ENCODE measurements at places on chromosomes 12 and 14.

- no peak for DNase-seq
These were observed 31.0 kb downstream of the DRAM1 start for GRCh38 chr12:101908395-101908794.

GRCh38 chr12:55966408-55967281 lies at the start of gene CDK2:
TSS of gene CDK2 (plus strand) at chr12:55966830. CDS start at chr12:55967009, 179 bp downstream.
- DNase-seq: no peak

DNA sequence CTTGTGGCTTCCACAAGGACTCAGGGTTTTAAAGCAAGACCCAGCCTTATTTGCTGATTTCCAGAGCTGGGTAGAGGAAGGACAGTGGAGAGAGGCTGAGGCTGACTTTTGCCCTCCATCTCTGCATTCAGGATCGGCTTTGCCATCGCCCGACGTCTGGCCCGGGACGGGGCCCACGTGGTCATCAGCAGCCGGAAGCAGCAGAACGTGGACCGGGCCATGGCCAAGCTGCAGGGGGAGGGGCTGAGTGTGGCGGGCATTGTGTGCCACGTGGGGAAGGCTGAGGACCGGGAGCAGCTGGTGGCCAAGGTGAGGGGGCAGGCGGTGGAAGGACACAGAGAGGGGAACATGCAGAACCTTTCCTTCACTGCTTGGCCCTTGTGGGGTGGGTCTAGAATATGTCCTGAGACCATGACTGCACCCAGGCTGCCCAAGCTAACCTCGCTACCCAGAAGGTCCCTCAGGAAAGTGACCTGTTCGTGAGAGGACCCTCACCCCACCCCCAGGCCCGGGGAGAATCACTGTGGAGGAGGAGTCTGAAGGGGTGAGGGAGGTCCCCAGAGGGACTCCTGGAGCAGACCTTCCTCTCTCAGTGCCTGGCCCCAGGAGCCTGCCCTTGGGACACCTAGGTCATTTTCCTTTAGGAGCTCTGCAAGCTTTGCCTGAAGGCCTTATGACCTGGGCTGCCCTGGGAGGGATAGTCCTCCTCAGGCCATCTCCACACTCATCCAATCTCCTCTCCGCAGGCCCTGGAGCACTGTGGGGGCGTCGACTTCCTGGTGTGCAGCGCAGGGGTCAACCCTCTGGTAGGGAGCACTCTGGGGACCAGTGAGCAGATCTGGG lies 3.1 kb downstream of the DHRS2 start:
- DNase-seq: no peak

DNA sequence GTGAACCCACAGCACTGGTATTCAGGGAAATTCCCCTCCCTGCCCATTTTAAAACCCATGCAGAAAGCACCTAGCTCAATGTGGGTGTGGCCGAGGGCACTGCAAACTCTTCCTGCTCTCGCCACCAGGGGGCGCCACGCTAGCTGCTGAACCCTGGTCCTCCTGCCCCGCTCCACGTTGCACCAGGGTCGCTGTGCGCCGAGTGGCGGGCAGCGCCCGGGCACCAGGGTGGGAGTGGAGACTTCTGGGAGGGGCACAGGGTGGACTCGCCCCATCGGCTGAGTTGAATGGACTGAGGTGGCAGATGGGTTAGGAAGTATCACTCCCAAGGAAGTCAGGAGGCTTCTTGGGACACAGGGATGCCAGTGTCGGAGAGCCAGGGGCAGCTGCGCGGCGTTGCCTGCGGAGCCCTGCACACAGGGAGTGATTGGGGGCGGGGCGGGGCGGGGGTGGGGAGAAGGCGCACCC lies 48.1 kb upstream of the BCL11B start:
- DNase-seq: no peak

GRCh38 chr12:2215709-2216560 lies 163.1 kb downstream of the CACNA1C start:
- DNase-seq: no peak

DNA sequence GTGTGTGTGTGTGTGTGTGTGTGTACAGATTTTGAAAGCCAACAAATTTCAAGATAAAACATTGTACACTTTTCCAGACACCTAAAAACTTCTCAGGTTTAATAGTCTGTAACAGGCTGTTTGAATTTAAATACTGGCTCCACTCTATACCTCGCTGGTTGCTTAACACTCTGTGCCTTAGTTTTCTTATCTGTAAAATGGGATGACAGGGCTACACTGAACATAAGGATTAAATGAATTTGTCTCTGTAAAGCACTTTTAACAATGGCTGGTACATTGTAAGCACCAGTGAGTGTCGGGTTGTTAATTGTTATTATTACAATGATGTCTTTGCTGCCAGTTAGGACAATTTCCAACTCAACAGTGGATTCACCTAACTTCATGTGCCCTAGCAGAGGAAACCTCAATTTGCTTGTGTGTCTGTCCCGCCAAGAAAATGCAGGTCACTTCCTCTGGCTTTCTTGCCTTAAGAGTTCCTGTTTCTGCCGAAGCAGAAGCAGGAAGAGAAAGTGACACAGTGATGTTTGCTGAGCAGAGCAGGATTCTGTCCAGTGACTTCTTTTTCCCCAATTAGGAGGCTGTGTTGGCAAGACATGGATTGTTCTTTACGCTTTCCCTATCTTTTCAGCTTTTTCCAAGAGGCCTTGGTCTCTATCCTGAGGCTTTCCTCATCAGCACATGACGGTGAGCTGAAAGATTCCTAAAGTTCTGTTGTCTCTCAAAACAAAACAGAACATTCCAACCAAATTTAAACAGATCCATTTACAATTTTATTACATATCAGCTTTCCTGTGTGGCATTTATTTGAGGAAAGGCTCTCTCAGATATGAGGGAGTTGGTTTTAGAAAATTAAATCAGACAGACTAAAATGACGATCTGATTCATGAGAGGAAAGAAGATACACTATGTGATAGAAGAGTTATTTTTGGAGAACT lies 154.1 kb upstream of the ATP2B1 start:
- DNase-seq: no peak

DNA sequence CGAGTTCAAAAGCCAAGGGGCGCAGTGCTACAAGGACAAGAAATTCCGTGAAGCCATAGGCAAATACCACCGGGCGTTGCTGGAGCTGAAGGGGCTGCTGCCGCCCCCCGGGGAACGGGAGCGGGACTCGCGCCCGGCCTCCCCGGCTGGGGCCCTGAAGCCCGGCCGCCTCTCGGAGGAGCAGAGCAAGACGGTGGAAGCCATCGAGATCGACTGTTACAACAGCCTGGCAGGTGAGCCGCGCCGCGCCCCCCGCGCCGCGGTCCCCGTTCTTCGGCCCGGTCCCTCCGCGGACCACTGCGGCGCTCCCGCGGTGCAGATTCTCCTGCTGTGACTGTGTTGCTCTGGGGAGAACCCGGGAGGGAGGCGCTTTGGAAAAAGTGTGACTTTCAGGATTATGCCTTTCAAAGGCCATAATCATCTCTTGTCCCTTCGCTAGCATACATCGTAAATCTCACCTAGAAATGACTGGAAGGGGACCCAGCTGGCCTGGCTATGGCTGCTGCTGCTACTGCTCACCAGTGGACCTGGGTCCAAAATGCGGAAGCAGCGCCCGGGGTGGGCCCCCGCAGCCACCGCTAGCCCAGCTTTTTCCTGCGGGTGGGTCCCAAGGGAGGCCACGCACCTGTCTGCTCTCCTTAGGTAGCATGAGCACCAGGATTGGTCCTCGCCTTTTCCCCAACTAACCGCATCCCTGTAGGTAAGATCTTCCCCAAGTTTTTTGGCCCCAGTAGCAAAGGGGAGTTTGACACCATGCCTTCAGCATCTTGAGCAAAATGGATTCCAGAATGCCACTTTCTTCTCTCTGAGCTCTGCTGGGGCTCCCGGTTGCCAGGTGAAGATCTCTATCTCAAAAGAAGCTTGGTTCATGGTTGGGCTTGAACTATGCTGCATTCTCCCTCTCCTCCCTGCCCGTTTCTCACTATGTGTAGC lies 853 bp downstream of the TTC9 start:
- DNase-seq: no peak

DNA sequence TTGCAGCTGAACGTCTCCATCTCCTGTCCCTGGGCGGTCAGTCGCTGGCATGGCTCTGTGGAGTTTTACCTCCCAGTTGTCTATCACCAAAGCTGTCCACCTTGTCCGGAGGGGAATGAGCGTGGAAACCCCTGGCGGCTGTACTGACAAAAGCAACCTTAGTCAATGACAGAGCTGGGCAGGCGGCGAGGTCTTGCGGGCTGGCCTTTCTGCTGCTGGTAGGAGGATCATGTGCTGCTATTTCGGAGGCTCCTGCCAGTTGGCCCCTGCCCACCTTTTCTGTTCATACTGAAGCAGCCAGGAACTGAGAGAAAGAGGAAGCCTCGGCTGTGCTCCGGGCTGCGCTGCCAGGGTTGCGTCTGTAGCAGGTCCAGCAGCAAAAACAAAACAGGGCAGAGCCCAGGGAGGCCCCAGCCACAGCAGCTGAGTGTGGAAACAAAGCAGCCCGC lies 57.7 kb downstream of the HMGA2 start:
- DNase-seq: no peak

DNA sequence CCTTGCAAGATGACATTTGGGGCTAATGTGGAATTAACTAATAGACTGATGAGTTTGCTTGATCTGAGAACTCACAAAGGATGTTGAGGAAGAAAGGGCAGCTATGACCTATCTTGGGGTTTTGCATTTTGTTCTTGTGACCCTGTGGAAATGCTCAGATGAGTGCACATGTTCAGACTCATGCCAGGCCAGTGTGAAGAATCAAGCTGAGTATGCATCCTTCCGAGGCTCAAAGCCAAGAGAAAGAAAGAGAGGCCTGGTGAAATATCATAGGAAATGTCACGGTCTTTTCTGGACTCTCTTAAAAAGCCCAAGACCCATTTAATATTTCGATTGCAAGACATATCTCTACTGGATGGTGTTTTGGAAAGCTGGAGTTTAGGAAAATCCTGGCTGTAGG lies 96.3 kb downstream of the CACNA1C start:
- DNase-seq: no peak

- no peak for DNase-seq
These were observed 239.2 kb downstream of the CACNA1C start for GRCh38 chr12:2291947-2292346.

- no peak for DNase-seq
These were observed 2.9 kb downstream of the RBM23 start for GRCh38 chr14:22915886-22916521.

DNA sequence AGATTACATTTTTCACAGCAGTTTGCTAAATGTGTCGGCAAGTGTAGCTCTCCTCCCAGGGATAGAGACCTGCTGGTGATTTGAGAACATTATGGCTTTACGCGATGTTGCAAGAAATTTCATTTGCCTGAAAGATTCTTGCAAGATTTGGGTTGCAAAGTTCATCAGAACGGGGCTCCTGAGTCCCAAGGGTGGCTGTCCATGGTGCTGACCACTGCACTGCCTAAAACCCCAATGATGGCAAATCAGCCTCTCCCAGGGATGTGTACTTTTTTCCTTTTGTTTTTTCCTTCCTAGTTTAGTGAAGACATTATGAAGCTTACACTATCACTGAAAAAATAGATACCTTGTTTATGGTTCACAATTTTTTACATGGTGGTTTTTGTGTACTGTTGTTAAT lies 85.4 kb downstream of the WSCD2 start:
- DNase-seq: no peak

DNA sequence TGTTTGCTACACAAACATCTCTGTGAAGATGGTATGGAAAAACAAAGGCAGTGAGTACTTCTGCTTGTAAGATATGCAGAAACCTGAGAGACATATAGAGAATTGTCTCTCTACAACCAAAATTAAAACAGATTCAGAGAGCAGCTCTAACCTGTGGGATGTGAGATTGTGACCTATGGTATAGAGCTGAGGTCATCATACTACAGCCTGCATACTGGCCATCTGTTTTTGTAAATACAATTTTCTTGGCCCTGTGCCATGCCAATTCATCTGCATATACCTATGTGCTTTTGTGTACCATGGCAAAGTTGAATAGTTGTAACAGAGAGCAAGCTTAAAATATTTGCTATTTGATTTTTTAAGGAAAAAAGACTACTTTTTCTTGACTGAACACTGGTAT lies 99.6 kb downstream of the LMO3 start:
- DNase-seq: no peak

DNA sequence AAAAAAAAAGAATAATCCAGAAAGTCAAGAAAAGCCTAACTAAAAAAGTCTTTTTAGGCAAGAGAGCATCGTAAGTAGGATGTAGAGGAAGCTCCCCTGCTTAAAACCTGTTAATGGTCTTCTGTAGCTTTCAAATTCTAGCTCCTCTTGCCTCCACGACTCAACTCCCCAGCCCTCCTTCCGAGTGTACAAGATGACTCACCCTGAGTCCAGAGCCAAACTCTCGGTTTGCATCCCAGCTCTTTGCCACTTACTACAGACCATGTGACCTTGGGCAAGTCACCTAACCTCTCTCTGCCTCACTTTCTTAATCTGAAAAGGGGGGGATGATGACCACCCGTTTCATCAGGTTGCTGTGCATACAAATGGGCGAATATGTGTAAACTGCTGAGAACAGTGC lies 460.4 kb downstream of the DPF3 start:
- DNase-seq: no peak

- no peak for DNase-seq
These were observed 7.0 kb downstream of the ITGB7 start for GRCh38 chr12:53200107-53200457.

DNA sequence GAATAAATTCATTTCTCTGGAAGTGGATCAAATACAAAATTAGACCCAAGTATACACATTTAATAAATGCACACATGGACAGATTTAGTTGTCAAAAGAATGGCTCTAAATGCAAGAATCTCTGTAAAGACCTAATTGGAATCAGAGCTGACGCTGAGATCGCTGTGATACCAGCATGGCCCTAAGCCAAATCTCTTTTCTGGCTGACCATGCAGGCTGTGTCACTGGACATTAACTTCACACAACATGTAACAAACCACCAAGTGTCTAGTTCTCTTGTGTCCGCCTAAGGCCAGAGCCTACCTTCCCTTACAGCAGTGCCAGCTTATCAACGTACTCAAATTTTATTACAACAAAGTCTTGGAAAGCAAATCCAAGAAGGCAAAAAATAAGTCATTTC lies 127.5 kb downstream of the MED13L start:
- no peak for DNase-seq

DNA sequence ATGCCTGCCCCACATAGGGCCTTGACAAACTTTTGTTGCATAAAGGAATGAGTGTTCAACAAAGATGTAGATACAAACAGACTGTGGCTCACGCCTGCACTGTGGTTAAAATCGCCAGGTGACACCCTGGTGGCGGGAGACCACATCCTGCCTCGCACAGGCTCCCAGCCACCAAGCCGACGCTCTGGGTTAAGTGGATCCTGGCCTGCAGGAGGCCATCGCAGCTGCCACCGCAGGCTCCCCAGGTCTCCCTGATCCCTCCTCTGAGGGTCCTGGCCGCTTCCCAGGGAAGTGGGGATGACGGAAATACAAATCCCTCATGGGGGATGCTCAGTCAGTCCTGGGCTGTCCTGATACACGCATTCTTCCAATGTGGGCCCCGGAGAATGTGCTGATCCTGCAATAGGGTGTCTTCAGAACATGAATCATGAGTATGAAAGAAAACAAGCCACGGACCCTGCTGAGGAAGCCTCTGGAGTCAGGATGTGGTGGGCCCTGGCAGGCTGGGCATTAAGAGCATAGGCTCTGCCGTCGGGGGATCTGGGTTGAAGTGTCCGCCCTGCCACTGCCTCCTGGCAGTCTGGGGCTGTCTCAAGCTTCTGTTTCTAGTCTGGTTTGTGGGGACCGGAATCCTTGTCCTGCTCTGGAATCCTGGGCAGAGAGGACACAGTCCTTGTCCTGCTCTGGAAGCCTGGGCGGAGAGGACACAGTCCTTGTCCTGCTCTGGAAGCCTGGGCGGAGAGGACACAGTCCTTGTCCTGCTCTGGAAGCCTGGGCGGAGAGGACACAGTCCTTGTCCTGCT lies 53.5 kb upstream of the BEGAIN start:
- DNase-seq: no peak

GRCh38 chr12:4829793-4830162 lies 79.9 kb upstream of the KCNA1 start:
- DNase-seq: no peak

- no peak for DNase-seq
These were observed 112.8 kb downstream of the LLPH start for GRCh38 chr12:66017736-66018135.
